Activated effector memory CD4-positive, alpha-beta T cell treated with Interleukin-2 at 50 U/mL for 16 hours (primary cell): ENCODE measurements at places on chromosomes 3 and 15.

- no peak for DNase-seq
Measured at GRCh38 chr15:70103880-70104626, 6.3 kb upstream of the TLE3 start.

DNA sequence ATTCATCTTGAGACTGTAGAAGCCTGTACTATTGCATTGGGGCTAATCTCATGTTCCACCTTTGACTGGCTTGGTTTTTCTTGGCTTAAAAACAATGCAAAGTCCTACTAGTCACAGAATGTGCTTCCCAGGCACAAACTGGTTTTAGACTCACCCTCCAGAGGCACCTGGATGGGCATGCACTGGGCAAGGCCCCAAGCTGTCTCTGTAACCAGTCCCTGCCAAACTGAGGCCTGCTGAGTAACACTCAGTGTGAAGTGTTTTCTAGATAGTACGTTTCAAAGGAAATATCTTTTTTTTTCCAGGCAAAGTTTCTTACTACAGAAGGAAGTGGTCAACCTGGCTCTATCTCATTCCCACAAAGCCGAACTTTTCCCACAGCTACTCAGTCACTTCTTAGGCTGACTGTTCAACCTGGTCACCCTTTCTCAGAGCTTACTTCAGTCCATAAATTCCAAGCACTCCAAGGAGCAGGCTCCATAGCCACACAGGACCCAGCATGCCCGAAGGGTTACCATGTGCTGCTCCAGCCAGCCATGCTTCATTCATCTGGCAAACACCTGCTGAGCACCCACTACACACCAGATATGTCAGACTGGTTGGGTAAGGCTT is 57.4 kb downstream of the NPTN start:
- DNase-seq = no peak

GRCh38 chr3:37492977-37493471 is 318.6 kb upstream of the LRRFIP2 start:
- DNase-seq = no peak

DNA sequence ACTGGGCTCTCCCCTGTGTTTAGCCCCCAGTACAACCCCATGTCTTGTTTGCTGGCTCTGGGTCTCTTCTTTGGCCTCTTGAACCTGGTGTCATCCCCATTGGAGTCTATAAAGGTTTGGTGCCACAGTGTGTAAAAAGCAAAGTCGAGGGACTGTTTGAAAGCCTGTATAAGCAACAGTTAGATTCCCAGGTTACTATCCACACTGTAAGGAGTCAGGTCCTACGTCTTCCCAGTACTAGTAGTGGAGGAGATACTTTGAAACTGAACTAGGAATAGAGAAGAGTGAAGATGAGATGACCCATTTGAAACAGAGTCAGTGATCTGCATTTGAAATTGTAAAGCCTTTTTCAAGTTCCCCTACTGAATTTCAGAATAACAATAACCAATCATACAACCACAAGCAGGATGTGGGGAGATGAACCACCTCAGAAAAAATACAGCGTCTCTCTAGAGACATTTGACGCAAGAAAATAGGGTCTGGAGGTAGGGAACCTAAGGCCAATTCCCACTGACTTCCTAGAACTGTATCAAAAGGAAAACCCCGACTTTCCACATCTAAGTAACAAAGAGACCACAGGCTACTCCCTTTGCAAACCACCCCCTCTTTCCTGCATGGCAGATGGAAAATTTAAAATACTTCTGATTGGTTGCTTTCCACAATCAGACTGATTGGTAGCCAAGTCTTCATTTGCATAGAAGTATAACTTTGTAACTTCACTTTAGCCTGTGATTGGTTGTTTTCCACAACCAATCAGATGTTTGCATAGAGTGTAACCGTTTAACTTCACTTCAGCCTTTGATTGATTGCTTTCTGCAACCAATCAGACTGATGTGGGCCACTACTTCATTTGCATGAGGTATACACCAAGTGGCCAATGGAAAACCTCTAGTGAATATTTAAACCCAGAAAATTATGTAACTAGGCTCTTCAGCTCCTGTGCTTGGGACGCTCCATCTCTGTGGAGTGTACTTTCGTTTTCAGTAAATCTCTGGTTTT is 49.9 kb upstream of the NEDD4 start:
- no peak for DNase-seq

DNA sequence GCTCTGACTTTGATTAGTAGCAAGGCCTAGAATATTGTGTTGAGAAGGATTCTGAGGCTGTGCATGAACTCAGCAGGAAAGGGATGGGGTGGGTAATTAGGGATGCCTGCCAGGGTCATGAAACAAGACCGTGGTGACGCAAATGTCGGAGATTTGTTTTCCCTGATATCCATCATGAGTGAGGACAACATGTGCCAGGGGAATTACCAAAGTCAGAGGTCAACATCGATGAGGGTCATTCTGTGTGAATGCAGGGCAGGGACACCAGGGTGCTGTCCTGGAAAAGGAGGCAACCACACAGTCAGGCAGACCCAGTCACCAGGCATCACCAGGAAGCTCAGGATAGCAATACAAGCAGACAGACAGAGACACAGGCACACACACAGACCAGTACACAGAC is 52.2 kb downstream of the SLCO2A1 start:
- DNase-seq = no peak

DNA sequence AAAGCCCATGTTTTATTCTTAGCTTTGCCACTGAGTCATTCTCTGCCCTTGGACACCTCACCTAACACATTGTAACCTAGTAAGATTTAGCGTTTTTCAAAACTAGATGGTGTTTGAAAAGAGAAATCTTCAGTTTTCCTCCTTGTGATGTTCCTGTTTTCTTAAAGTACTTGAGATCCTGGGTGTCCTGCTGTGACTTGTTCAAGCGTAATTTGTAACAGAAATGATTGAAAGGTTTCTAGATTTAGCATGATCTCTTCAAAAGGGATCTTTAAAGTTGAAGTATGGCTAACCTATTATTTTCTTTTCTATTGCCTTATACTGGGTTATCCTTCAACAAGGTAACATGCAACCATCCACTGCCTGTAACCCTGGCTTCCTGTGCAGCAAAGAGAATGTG is 32.6 kb upstream of the SPATA16 start:
- DNase-seq = no peak

DNA sequence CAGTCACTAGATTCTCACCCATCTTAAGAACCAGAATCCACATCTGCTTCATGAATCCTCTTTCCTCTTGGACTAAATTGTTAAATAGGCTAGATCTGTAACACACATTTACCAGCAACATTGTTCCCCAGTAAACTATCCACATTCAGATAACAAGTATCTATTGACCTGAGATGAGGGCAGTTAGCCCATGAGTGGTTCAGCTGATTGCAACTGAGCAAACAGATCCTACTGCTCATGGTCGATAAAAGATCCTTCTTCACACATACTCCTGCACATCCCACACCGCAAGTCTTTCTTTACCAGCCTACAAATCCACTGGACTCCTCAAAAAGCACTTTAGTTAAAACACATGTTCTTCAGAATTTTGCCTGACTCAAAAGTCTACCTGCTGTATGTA is 59.2 kb downstream of the UACA start:
- no peak for DNase-seq

DNA sequence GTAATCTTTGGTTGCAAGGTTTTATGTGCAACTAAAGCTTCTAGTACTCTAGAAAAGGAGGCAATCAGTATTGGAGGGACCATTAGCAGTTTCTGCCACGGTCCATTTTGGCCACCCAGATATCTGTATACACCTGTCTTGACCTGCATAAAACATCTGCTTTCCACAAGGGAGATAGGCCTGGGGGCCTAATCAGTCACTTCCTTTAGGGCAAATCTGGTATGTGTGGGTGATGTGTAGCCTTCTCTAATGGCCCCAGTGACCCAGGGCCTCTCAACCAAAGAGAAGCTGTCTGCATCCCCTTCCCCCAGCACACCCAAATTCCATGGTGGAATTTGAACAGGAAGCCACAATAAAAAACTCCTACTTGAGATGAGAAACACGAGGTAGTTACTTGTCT is 19.5 kb downstream of the IRAK2 start:
- DNase-seq = no peak

- DNase-seq = no peak
Measured at GRCh38 chr15:36415643-36416042, 163.8 kb upstream of the CDIN1 start.
